Activated CD8-positive, alpha-beta T cell treated with anti-CD3 and anti-CD28 coated beads, Interleukin-2, amount 10 ng/mL, durations not matched to agents 7 days and 5 days (primary cell): ENCODE measurements at places on chromosomes 5 and 9.

GRCh38 chr5:1511048-1511447, 12.7 kb downstream of the LPCAT1 start:
- H3K27me3 ChIP-seq = no peaks in the 10 kb centered on the region
- DNase-seq = no peak
- H3K4me1 ChIP-seq = peaks cover 9% of the 10 kb centered on the region
- H3K4me3 ChIP-seq = no peak overlapping the region
- no peak overlapping the region for H3K27ac ChIP-seq

DNA sequence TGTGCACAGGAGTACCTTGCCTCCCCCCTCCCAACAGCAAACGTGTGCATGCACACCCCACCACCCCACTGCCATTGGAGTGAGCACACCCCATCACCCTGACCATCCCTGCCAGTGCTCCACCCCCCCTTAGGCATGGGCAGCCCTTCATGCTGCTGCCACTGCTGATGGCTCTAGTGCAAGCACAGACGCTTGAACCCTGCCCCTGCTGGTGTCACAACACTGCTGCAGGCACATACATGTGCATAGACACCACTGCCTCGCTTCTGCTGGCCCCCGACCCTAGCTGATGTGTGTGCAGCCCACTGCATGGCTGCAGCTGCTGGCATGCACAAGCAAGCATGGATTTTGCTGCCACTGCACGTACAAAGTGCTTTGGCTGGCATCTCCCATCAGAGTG, 16.0 kb upstream of the RGS7BP start:
- H3K4me1 ChIP-seq = no peaks in the 10 kb centered on the region
- no peak overlapping the region for H3K4me3 ChIP-seq
- no peaks in the 10 kb centered on the region for H3K27me3 ChIP-seq

DNA sequence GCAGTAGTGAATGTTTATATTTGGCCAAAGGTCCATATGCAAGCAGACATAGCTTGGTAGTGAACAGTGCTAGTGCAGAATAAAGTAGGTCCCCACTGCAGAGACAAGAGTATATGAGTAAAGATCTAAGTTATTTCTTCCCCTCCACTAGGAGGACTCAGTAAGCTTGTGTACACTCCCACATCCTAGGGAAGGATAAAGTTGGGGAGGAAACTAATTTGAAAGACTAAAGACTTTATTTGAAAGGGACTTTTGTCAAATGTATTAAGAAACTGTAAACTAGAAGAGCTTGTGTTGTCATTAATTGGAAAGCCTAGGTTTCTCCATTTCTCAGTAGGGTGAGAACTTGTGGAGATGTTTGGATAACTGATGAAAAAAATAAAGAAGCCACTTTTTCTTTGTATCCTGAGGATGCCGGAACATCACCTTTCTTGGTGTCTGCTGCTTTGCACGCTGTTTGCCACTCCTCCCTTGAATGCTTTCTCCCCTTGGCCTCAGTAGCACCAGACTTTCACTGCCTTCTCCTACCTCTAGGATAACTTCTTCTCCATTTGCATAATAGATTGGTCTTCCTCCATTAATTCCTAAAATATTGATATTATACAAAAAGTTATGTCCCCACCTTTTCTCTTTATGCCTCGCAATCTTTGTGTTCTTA, 329.0 kb downstream of the PARP8 start:
- H3K4me3 ChIP-seq = no peak overlapping the region
- no peaks in the 10 kb centered on the region for H3K27me3 ChIP-seq
- H3K4me1 ChIP-seq = no peaks in the 10 kb centered on the region
- no peak overlapping the region for H3K27ac ChIP-seq

DNA sequence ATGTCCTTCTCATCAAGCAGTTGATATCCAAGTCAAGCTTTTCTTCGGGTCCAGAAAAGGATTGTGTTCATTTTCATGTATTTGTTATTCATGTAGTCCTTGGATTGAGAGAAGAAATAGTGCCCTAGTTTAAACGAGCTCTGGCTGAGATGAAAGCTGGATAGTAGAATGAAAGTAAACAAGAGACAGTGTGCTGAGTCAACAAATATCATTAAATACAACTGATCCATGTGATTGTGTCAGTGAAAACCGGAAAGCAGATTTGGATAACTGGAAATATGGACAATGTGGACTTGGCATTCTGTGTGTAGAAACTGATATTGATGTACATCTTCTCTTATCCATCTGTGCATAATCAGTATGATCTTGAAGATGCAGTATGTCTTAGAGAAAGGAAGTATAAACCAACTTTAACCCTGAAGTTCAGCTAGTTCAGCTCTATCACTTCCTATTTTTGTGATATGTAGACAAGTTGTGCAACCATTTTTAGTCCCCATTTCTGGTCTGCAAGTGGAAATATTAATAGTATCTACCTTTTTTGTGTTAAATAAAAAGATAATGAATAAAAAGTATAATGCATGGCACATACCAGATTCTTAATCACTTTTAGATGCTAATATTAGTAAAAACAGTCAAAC, 4.4 kb downstream of the MUSK start:
- no peak overlapping the region for H3K4me3 ChIP-seq
- DNase-seq = no peak
- H3K36me3 ChIP-seq = no peaks in the 10 kb centered on the region
- H3K27ac ChIP-seq = no peak overlapping the region
- no peaks in the 10 kb centered on the region for H3K27me3 ChIP-seq
- no peaks in the 10 kb centered on the region for H3K4me1 ChIP-seq

- H3K4me1 ChIP-seq = no peaks in the 10 kb centered on the region
- H3K27me3 ChIP-seq = no peaks in the 10 kb centered on the region
- H3K4me3 ChIP-seq = no peak overlapping the region
- no peaks in the 10 kb centered on the region for H3K36me3 ChIP-seq
- no peak for DNase-seq
- H3K27ac ChIP-seq = no peak overlapping the region
Observed at GRCh38 chr5:140988100-140988499, 21.8 kb downstream of the PCDHAC2 start.

DNA sequence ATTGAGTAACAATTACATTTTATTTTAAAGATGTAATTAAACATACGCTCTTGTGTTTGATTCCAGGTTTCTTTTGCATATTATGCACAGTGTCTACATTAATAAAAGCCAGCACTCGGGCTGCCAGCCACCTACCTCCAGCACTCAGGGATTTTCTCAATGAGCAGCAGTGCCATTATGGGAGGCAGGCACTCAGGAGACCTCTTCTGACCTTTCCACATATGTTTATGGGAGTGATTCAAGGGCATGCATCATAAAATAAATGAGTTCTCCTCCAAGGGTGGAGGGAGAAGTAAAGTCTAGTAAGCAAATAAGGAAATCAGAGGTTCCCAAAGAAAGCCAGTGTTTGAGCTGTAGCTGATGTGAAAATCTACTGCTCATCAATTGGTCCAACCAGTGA, 119.8 kb upstream of the IRX2 start:
- DNase-seq = no peak
- no peaks in the 10 kb centered on the region for H3K36me3 ChIP-seq
- H3K27me3 ChIP-seq = no peaks in the 10 kb centered on the region
- no peak overlapping the region for H3K27ac ChIP-seq
- H3K4me1 ChIP-seq = no peaks in the 10 kb centered on the region

DNA sequence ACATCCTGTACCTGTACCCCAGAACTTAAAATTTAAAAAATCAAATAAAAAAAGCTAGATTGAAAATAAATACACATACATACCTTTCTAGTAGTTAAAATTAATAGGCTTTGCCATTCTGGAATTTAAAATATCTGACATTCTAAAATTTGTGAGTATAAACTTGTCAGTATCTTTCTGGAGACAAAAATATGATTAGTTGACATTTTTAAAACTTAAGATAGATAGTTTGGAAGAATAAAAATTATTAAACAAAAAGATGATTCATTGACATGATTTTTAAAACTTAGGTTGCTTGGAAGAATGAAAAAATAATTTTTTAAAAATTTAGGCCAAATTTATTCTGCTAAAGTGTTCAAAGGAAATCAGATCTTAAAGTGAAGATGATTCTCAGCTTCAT, 43.1 kb downstream of the ISOC1 start:
- no peaks in the 10 kb centered on the region for H3K36me3 ChIP-seq
- no peak for DNase-seq
- H3K4me3 ChIP-seq = no peak overlapping the region
- peaks cover 3% of the 10 kb centered on the region for H3K27me3 ChIP-seq
- no peaks in the 10 kb centered on the region for H3K4me1 ChIP-seq

DNA sequence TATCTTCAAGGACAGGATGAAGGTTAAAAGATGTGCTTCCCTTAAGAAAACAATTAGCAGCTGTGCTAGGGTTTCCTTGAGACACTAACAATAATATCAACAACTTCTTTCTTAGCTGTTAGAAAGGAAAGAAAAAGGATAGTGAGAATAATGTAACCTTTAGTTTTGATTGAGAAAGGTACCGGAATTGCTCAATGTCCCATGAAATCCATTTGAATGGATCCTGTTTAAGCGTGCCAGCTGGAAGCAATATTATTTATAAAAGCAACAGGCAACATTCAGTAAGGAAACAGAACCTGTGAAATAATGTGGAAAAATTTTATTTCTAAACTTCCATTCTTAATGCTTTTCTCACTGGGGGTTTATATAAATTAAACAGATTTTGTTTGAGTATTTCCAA, 120.9 kb downstream of the CCDC192 start:
- peaks cover 9% of the 10 kb centered on the region for H3K27me3 ChIP-seq
- H3K4me1 ChIP-seq = no peaks in the 10 kb centered on the region
- no peak overlapping the region for H3K4me3 ChIP-seq
- H3K27ac ChIP-seq = no peak overlapping the region
- no peaks in the 10 kb centered on the region for H3K36me3 ChIP-seq
- DNase-seq = no peak

- H3K4me1 ChIP-seq = no peaks in the 10 kb centered on the region
- H3K27me3 ChIP-seq = no peaks in the 10 kb centered on the region
- H3K36me3 ChIP-seq = no peaks in the 10 kb centered on the region
- H3K27ac ChIP-seq = no peak overlapping the region
Observed at GRCh38 chr9:81979196-81979595, 9.4 kb upstream of the SPATA31D1 start.

DNA sequence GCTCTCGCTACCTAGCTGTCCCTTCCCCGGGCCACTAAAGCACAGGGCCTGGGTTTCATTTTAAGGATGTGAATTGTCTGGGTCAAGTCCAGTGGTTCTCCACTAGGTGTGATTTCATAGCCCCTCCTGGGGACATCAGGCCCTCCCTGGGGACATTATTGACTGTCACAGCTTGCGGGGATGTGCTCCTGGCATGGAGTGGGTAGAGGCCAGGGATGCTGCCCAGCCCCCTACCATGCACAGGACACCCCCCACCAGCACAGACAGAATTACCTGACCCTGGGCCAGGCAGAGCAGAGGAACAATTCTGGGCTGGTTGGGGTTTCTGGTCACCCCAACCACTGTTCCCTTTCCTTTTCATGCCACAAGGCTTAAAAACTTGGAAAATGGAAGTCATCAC, 4.1 kb downstream of the FAM78A start:
- peaks cover 77% of the 10 kb centered on the region for H3K36me3 ChIP-seq
- peak overlapping the region; percentile 99 for H3K27ac ChIP-seq
- no peaks in the 10 kb centered on the region for H3K27me3 ChIP-seq

DNA sequence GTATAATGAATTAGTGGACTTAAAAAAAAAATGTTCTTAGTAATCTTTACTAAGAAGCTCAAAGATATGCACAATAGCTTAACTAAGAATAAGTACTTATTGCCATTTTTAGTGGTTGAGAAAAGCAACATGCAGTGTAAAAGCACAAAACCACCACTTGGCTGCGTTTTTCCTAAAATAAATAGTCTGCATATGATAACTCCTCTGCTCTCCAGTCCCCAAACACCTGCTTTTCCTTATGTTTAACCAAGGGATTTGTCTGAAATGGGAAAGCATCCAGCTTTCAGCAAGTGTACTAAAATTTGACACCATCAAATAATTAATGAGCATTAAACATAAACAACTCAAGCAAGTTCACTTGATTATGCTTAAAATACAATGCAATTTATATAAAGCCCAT, 41.4 kb downstream of the PSIP1 start:
- H3K4me1 ChIP-seq = no peaks in the 10 kb centered on the region
- peaks cover 67% of the 10 kb centered on the region for H3K36me3 ChIP-seq
- no peak overlapping the region for H3K4me3 ChIP-seq
- DNase-seq = no peak

DNA sequence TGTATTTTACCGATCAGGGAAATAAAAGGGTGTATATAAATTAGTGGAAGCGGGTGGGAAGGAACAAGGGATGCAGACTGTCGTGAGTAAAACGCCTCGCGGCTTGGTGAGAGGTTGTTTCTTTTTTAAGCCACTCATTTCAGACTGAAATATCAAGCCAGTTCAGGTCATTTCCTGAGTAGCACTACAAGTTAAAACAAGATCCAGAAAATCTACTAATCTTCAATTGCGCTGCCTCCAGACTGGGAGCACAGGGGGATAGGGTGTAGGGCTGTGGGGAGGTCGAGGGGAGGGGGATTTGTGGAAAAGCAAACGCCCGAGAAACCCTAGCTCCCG, 140.8 kb downstream of the TSSK1B start:
- H3K27me3 ChIP-seq = peaks cover 43% of the 10 kb centered on the region

GRCh38 chr9:20391208-20391607, 231.1 kb downstream of the MLLT3 start:
- no peaks in the 10 kb centered on the region for H3K27me3 ChIP-seq
- H3K4me1 ChIP-seq = peaks cover 26% of the 10 kb centered on the region
- H3K4me3 ChIP-seq = no peak overlapping the region
- peak overlapping the region; percentile 14 for H3K27ac ChIP-seq

DNA sequence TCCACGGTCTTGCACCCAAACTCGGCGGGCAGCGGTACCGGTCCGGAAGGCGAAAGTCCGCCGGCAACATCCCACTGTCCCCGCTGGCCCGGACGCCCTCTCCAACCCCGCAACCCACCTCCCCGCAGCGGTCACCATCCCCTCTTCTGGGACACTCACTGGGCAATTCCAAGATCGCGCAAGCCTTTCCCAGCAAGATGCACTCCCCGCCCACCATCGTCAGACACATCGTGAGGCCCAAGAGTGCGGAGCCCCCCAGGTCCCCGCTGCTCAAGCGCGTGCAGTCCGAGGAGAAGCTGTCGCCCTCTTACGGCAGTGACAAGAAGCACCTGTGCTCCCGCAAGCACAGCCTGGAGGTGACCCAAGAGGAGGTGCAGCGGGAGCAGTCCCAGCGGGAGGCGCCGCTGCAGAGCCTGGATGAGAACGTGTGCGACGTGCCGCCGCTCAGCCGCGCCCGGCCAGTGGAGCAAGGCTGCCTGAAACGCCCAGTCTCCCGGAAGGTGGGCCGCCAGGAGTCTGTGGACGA, 33.3 kb downstream of the CD180 start:
- no peak for DNase-seq
- peak overlapping the region; percentile 90 for H3K4me3 ChIP-seq
- peak overlapping the region; percentile 72 for H3K27ac ChIP-seq
- H3K36me3 ChIP-seq = peaks cover 61% of the 10 kb centered on the region
- peaks cover 86% of the 10 kb centered on the region for H3K4me1 ChIP-seq
- no peaks in the 10 kb centered on the region for H3K27me3 ChIP-seq

DNA sequence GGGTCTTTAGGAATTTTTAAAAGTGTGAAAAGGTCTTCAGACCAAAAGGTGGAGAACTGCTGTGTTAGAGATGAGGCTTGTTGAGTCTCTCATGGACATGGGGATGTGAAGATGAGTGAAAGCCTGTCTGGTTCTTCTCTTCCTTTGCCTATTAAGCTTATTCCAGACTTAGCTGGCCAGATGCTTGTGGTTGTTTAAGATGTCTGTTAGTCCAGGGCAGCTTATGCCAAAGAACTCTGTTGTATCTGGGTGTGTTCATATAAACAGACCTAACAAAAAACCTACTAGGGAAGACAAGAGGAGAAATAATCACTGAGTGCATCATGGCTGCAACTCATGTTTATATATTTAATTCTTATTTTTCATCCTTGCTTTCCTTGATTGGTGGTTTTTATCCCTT, 57.5 kb upstream of the NCS1 start:
- DNase-seq = no peak
- H3K4me1 ChIP-seq = peaks cover 7% of the 10 kb centered on the region
- no peak overlapping the region for H3K4me3 ChIP-seq
- peaks cover 15% of the 10 kb centered on the region for H3K36me3 ChIP-seq
